CD4-positive, alpha-beta T cell (primary cell): ENCODE measurements at places on chromosomes 3 and 15. TPM values are rescaled to one million over a fixed set of nuclear protein-coding genes. Genes with fewer than 3 reads are reported as not detected.

DNA sequence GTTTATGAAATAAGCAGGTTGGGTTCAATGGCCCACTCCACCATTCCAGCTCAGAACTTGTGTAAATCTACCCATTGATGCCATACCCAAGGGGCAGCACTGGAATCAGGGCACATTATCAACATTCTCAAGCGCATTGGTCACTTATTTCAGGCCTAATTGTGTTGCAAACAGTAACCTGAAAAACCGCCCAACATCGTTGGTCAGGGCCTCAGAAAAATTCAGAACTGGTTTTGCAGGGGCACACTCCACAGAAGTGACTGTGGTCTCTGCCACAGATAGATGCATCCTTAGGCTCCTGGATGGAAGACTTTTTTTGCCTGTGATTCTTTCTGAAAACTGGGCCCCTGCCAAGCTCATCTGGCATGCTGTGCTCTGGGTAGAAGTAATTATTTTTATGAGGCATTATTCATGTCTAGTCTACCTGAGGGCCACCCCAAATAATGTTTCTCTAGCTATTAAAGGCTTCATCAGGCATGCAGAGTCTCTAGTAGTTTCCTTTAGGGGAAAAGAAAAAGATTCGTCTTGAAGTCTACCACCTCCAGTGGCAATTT is 21.7 kb upstream of the LRTM1 start:
- no peaks in the 10 kb centered on the region for H3K4me1 ChIP-seq
- H3K36me3 ChIP-seq = no peaks in the 10 kb centered on the region
- H3K27ac ChIP-seq = no peak overlapping the region
- H3K4me3 ChIP-seq = no peak overlapping the region
- no peak for DNase-seq

DNA sequence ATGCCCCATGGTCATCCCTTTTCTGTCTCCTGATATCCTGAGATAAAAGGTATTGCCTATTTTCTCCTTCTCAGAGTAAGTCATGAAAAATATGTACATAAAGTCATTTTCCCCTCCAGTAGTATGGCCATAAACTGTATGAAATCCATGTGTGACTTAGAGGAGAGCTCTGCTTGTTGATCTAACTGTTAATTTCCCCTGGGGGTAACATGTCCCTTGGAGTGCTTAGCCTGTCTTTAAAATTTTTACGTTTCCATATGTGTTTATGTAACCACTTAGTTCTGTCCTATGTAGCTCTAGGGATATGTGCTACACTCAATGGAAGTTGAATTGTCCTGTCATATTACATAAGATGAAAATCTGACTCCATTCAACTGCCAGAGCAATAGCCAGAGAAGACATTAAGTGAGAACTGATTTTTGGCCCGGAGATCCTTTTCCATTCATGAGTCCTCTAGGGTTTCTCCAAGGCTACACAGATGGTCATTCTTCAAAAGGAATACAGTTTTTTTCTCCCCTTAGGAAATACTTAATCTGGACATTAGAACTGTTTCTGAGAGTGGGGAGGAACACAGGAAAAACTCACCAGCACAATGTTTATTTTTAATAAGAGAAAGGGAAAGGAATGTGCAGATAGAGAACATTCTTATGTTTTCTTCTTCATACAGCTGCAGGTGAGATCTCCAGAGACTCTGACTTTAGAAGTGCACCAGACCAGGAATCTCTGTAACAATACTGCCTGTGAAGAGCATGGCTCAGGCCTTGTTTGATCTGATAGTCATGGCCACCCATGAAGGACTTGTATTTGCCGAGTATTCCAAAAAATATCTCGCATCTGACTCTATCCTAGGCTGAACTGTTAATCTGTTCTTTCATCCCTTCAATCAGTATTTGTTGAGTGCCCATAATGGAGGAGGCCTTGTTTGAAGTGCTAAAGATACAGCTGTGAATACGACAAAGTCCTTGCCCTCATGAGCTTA is 29.8 kb upstream of the CLRN1 start:
- no peaks in the 10 kb centered on the region for H3K4me1 ChIP-seq
- H3K27ac ChIP-seq = no peak overlapping the region
- DNase-seq = no peak
- H3K4me3 ChIP-seq = no peak overlapping the region

GRCh38 chr15:22258398-22259150 is 178.2 kb downstream of the OR4M2 start:
- no peak for DNase-seq
- H3K4me3 ChIP-seq = no peak overlapping the region
- H3K27me3 ChIP-seq = peaks cover 21% of the 10 kb centered on the region
- peaks cover 53% of the 10 kb centered on the region for H3K4me1 ChIP-seq
- no peak overlapping the region for H3K27ac ChIP-seq
- no peaks in the 10 kb centered on the region for H3K36me3 ChIP-seq

C3orf20 gene
- total RNA-seq = not detected

HRG gene
- not detected for total RNA-seq
